ENCODE measurements at places on chromosomes 4 and X. TPM values are rescaled to one million over a fixed set of nuclear protein-coding genes. Genes with fewer than 3 reads are reported as not detected.

DNA sequence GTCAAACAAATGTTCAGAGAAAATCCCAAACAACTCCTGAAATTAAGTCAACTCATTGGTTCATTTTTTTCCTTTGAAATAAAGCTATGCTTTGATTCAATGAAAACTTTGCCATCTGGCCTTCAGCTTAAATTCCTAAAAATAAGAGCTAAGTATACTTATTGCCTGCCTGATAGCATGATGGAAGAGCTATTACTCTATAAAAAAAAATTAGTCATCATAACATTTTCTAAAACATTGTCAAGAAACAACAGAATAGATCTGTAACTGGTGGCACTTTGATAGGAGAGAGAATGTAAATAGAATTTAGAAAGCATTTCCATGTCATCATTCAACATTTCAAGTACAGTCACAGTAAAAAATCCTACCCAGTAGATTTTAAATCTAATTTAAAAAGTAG, 136.6 kb downstream of the CORIN start:
- no peak for DNase-seq
- H3K27ac ChIP-seq: no peak overlapping the region
- no peaks in the 10 kb centered on the region for H3K27me3 ChIP-seq
- H3K4me3 ChIP-seq: no peak overlapping the region
- H3K36me3 ChIP-seq: no peaks in the 10 kb centered on the region

DNA sequence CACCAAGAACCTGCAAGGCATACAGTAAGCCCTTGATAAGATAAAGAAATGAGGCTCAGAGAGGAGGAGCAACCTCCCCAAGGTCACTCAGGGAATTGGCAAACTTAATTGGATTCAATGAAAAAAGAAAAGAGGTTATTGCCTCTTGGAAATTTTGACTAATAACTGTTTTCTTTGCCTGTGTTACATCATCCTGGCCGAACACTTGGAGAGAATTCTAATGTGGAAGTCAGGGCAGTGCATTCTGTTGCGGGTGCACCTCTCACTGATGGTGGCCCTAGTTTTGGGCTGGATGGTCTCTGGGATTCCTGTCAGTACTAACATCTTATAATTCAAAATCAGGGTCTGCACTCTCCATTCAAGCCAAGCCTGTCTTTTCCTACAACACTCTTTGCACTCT, 186.2 kb upstream of the BCOR start:
- H3K36me3 ChIP-seq: no peaks in the 10 kb centered on the region
- no peaks in the 10 kb centered on the region for H3K27me3 ChIP-seq
- no peaks in the 10 kb centered on the region for H3K4me1 ChIP-seq
- H3K4me3 ChIP-seq: no peak overlapping the region
- no peak for DNase-seq

The CAPN6 gene
- polyA plus RNA-seq: 0.66 TPM

The SPIN2B gene
- polyA plus RNA-seq: 15.9 TPM

The VSIG1 gene
- 1.4 TPM for polyA plus RNA-seq

DNA sequence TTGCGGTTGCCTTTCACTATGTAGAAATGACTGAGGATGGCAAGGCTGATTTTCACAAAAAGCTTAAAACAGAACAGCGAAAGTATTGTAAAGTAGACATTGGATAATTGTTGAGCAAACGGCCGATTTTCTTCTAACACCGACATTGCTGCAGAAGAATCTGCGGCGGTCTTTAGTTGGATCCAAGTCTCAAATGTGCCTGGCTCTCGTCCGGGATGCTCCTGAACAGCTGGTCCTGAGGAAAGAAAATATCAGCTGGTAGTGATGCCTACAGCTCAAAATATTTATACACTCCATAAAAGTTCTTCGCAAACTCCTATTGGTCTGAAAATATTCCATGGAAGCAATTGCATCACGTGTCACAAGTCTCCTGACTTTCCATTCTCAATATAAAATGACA, at the start of gene ASB5:
ASB5 (minus strand) TSS at position 260 of the 400 bp plus-strand sequence; CDS start at position 146, 114 bp downstream.
- no peaks in the 10 kb centered on the region for H3K4me1 ChIP-seq
- H3K4me3 ChIP-seq: no peak within 1 kb of the TSS
- no peaks in the 10 kb centered on the region for H3K27me3 ChIP-seq
- no peaks in the 10 kb centered on the region for H3K36me3 ChIP-seq

Data from thymus (tissue), 14 donors.